Epithelial cell of esophagus (primary cell): ENCODE measurements at places on chromosomes 16 and 17.
A peak's percentile ranks its signal among the peaks of the same experiment; 100 is the strongest.

DNA sequence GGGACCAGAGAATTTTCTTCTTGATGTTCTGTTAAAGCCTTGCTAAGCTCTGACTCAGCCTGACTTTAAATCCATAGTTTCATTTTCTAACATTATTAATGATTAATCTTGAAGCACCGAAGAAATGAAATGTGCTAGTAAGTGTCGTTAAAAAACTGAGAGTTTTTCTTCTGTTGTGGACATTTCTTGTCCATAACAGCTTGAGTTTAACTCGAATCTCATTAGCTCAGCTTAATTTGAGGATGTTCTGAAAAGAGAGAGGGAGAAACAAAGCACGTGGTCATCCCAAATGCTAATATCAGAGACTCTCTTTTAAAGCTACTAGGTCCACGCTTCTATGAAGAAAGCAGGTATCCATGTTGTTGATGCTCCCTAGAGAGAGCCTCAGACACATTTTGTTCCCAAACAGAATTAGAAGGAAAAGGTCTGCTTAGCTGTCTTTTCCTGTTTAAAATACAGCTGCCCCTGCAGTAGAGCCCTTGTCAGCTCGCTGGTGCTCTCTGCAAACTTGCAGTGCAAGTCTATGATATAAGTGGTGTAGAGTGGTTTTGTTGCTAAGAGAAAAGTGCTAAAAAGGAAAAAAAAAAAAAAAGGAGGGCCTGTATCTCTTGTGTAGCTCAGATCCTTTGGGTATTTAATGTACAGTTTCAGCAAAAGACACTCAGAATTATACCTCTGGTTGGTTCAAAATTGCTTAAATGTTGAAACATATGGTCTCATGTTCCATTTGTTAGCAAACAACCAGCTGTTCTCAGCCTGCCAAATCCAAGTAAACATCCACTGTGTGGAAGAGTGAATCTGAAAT lies 191.1 kb upstream of the TBX2 start:
- no peak for DNase-seq

DNA sequence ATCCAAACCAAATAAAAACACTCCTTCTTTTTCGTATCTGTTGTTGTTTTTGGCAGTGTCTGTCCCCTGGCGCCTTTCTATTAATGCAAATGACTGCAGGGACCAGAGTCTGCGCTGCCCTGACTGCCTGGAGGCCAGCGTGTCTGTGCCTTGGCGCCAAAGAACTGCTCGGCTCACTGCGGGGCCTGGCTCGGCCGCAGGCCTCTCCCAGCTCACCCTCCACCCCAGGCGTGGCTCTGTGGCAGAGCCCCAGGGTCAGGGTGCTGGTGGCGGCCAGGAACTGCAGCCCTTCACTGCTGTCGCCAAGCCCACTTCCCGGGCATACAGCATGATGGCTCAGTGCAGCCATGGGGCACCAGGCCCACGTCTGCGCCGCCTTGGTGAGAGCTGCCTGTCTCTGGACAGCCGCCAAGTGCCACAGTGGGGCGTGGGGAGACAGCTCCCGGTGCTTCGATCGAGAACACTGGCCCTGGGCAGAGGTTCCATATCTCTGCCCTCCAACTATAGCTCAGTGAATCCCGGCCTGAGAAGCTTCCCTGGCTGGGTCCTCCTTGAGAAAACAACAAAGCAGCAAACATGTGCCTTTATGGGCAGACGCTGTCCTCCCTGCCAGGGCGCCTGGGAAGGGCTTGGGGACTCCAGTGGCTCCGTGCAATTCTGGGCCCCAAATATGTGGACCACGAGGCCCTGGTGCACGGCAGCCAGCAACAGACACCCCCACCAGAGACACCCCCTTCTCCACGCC lies 11.1 kb downstream of the CANT1 start:
- DNase-seq = peak; percentile 24

GRCh38 chr17:21357281-21357680 lies 18.9 kb upstream of the KCNJ12 start:
- DNase-seq = no peak

DNA sequence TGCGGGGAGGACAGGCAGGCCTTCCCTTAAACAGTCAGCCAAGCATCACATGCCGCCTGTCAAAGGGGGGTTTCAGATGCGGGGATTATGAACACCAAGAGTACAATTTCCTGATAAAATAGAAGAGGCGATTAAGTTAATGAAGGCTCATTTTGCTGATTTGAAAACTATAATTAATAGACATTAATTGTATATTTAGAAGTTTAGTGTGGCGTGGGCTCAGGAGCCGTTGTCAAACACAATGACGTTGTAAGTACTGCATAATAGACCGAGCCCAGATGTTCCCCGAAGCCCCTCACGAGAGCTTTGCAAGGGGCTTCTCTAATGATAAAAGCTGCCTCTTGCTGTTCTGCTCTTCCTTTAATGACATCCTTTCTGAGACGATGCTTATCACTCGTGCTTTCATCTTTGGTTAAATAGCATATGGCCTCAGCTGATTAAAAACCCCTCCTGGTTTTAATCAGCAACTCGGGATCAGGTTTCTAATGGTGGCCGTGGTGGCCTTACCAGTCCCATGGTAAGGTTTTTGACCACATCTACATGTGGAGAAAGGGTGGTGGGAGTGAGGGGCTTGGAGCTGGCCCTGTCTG lies 28.2 kb downstream of the SNX20 start:
- no peak for DNase-seq

DNA sequence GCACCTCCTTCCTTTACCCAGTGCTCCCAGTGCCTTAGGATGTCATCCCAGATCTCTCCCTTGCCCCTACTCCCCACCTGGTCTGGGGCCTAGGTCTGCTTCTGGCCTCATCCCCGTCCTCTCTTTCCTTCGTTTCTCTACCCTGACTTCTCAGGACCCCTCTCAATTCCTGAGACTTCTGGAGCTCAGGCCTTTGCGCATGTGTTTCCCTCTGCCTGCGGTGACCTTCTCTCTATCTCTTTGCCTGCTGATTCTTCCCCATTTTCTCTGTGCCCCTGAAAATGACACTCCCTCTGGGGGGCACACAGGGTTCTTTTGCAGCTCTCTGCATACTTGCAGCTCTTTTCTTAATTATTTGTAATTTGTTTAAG lies 13.5 kb downstream of the ADORA2B start:
- no peak for DNase-seq
